ENCODE measurements at places on chromosomes 4 and X.

- no peak for DNase-seq
Observed at GRCh38 chr4:94177822-94178221, 29.8 kb upstream of the SMARCAD1 start.

DNA sequence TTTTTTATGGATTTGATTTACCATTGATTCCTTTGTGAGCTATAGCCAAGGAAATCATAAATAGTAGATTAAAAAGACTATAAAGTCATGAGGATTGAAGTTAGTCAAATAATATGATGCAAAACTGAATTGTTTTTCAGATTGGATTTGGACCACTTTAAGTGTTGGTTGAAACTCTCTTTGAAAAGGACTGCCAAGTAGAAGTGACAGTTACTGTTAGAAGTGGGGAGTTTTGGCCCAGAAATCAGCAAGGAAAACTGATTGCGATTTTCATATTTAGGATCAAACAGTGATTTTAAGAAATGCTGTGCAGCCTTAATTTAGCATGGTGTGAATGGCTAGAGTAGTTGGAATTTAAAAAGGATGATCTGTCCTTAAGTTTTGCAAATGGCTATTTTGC lies 4.9 kb downstream of the ADGRL3 start:
- no peak for DNase-seq

GRCh38 chr4:22986881-22987280 lies 294.1 kb downstream of the GBA3 start:
- no peak for DNase-seq

DNA sequence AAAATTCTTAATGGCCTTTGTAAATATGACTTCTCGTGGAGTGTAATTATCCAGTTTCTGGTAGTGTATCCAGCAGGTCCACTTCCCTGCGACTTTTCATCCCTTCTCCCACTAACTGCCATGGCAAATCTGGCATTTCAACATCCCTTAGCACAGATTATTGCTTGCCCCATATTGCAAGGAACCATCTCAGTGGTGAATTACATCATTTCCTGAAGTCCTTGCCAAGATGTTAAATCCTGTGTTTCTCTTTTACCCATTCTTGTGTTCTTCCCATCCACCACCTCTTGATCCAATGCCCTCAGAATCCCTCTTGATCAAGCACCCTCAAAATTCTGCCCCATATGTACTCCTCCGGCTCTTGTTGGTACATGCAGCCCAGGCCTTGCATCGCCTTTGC lies 88.1 kb upstream of the ZNF81 start:
- DNase-seq, result no peak

GRCh38 chrX:65196758-65197360 lies 220.6 kb upstream of the ZC4H2 start:
- DNase-seq, result no peak

DNA sequence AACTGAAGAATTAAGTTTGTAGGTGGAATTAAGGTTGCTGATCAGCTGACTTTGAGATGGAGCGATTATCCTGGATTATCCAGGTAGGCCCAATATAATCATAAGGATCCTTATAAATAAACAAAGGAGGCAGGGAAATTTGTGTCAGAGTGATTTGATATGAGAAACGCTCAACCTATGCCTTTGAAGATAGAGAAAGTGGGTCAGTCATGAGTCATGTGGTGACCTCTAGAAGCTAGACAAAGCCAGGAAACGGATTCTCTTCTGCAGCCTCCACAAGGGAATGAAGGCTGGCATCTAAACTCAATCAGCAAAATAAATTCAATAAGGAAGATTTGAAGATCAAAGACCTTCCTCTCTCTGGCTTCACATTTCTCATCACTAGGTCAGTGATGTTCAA lies 41.5 kb upstream of the SMIM10 start:
- DNase-seq, result no peak

- DNase-seq, result no peak
Observed at GRCh38 chr4:145045180-145045579, 52.8 kb downstream of the ANAPC10 start.

GRCh38 chrX:54492340-54492739 lies 3.7 kb downstream of the FGD1 start:
- DNase-seq, result no peak

- DNase-seq, result no peak
Observed at GRCh38 chrX:93673869-93674271, at the start of gene FAM133A. Gene FAM133A (plus strand): TSS chrX:93674206. CDS start chrX:93709420, 35,214 bp downstream.

- no peak for DNase-seq
Observed at GRCh38 chrX:101657495-101657894, 2.2 kb downstream of the ARMCX2 start.

DNA sequence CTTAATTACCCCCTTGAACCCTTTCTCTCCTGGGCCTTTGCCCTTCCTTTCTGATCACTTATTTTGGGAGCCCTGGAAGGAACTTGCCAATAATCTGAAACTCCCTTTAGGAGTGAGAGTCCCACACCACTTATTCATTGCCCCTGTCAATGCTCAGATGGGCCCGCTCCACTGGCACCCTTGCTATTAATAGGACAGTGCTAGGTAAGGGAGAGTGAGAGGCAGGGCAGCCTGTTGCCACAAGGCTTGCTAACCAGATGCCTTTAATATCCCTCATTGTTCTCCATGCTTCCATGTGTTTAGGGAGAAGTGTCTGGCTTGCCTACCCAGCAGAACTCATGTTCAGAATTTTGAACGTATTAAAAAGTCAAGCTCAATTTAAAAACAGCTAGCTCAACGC lies 1.7 kb upstream of the NHS start:
- no peak for DNase-seq

- no peak for DNase-seq
Observed at GRCh38 chr4:185878633-185879032, 66.6 kb upstream of the SORBS2 start.

GRCh38 chr4:85932500-85933290 lies 427.2 kb downstream of the MAPK10 start:
- DNase-seq, result no peak

DNA sequence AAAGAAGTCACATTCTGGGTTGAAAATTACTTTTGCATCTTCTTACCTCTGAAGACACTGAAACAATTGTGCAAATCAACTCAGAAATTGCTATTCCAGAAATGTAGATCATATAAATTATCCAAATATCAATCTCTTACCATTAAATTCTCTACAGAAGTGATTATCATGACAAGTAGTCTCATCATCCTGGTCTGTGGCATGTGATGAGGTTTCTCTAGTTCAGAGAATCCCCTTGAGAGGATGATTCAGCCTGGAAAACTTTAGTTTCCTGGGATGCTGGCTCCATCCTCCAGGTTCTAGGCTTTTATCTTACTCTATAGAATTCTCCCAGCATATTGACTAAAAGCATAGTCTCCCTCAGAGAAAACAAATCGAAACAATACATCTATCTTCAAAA lies 76.2 kb upstream of the S100G start:
- no peak for DNase-seq

- DNase-seq, result no peak
Observed at GRCh38 chrX:85922821-85923220, 124.5 kb downstream of the CHM start.

GRCh38 chr4:11002961-11003360 lies 318.4 kb upstream of the CLNK start:
- DNase-seq, result no peak

GRCh38 chrX:7083468-7084396 lies 63.8 kb upstream of the STS start:
- DNase-seq, result no peak

DNA sequence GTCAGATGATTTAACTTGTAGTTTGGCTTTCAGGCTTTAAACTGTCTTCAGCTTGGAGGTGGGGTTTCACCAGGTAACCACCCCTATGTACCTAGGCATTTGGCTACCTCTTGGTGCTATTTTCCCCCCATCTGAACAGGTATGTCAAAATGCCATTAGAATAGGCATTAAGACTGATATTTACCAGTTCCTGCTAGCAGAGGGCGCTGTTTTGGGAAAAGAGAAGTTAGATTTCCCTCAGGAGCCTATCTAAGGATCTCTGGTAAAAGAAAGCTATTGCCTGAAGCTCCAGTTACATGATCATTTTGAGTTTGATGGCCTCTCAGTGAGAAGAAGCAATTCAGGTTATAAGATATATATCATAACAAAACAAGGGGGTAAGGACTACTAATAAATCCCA lies 879.1 kb downstream of the SH3BGRL start:
- DNase-seq, result no peak

DNA sequence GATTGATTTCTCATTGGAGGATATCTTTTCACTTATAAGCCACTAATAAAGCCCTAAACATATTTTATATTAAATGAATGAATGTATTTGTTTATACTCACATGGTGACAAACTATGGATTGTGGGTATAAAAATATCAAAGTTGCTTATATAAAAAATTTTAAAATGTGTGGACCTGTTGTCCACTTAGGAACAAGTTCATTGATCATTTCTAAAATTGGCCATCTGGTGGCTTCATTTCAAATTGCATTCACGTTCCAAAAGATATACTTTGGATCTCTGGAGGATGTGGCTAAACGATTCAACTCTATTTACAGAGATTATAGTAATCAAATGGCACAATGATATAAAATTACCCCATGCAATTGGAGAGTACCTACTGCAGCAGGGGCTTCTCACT lies 32.5 kb downstream of the FSTL5 start:
- no peak for DNase-seq

- DNase-seq, result peak; percentile 90
Observed at GRCh38 chr4:107862658-107863057, 37.9 kb downstream of the SGMS2 start.

- DNase-seq, result no peak
Observed at GRCh38 chrX:153714256-153714655, 9.9 kb downstream of the BCAP31 start.

DNA sequence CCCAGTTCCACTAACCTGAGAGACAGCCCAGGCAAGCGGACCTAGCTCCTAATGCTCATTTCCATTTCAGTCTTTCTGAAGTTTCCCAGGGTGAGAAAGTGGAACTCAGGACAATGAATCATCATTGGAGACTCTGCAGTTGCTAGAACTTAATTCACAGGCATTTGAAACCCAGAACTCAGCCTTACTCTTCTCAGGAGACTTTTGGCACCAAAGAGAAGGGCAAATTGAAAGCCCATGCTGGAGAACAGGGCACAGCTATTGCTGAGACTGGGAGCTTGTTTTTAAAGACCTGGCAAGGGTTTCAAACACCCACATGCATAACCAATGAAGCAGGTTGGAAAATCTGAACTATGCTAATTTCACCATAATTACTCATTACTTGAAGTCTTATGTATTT lies 36.0 kb downstream of the BST1 start:
- DNase-seq, result no peak

DNA sequence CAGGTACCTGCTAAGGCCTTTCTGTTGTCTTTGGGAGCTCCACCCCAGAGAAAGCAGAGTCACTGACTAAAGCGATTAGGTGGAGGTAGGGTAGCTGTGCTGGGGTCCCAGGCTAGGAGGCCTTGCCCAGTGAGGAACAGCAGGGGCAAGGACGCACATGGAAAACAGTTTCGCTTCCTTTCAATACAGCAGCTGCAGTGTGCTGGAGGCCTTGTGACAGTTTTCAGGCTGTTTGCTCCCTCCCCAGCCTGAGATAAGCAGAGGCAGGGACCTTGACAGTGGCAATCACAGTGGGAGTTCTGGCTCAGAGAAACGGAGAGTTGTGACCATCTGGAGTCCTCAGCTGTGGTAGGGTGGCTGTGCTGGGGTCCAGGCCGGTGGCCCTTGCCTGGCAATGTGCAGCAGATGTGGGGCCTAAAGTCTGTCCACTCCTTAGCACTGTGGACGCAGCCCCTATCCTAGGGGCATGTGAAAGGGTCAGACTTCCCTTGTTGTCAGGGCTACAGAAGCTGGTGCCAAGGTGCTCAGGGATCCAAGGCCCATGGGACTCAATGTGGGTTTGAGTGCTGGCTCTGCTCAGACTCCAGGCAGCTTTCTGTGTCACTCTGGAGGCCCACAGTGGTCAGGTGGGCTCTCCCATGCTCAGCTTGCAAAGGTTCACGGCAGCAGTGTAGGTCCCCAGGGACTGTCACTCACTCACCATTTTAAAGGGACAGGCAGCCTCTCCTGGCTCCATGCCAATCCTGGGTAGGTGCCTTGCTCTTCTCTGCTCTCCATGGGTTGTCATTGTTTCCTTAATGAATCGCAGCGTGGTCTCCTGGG lies 534.9 kb upstream of the FMR1 start:
- no peak for DNase-seq

- no peak for DNase-seq
Observed at GRCh38 chr4:3021127-3021526, 53.2 kb downstream of the HTT-AS start.

GRCh38 chr4:139919004-139919403 lies 235.0 kb downstream of the MAML3 start:
- DNase-seq, result no peak

- DNase-seq, result no peak
Observed at GRCh38 chr4:143383005-143383574, 46.4 kb downstream of the GAB1 start.

- no peak for DNase-seq
Observed at GRCh38 chrX:107823456-107823855, 2.2 kb upstream of the MID2 start.

DNA sequence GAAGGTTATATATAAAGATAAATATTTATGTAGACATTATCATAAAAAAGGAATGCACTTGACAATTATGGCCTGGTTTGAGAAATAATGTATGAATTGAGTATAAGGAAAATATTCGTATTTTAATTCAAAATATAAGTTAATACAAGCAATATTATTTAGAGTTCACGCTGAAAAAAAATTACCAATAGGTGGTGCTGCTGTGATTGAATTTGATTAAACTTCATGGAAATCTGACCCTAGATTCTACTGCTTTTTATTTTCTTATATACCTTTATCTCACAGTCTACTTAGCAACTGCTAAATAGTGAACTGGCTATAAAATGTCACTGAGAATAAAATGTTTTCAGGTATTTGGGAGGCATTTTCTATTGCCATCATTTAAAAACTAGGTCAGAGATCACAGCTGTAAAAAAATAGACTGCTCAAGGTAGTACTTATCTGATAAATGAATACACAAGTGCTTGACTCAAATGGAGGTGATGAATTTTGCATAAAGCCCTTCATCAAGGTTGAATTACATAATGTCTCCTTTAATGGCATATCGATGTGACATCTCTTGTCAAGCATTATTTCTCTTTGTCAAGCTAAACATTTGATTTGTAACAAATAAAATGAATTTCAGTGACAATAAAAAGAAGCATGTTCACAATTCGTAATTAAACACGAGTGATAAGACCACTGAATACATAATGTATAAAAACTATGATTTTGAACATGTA lies 1638.8 kb upstream of the PCDH7 start:
- DNase-seq, result peak; percentile 1

DNA sequence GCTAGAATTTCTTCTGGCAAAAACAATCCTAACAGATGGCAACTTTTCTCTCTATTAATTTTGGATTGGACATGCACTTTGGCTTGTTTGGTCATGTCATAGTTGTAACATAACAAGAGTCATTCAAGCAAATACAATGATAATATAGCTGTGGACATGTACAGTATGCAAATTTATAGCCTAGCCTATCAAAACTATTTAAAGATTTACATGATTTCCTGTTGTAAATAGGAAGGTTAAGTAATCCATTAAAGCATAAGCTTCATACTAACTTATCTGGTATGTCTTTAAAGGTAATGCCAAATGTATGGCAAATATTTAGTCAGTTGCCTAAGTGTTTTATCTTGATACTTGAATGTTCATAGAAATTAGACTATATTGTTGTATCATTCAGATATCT lies 45.3 kb downstream of the RPA4 start:
- DNase-seq, result no peak
